ENCODE measurements at places on chromosomes 5 and 9. TPM values are rescaled to one million over a fixed set of nuclear protein-coding genes. Genes with fewer than 3 reads are reported as not detected.

Gene FRMPD1
- not detected for total RNA-seq

Gene RELL2
- 20.9 TPM for total RNA-seq

Gene PCDHGA10
- total RNA-seq = 0.05 TPM

Gene FREM1
- not detected for total RNA-seq

Gene CD72
- total RNA-seq = 4.5 TPM

Gene ADAMTS2
- not detected for total RNA-seq

Gene ANKRD33B
- total RNA-seq = 2.5 TPM

Gene ZNF454
- not detected for total RNA-seq

Gene GIN1
- 13.0 TPM for total RNA-seq

GRCh38 chr5:81151546-81151945 is 81.6 kb upstream of the CKMT2 start:
- no peak overlapping the region for H3K4me3 ChIP-seq
- peaks cover 42% of the 10 kb centered on the region for H3K36me3 ChIP-seq
- no peak overlapping the region for H3K27ac ChIP-seq
- H3K27me3 ChIP-seq = no peaks in the 10 kb centered on the region

GRCh38 chr5:125422342-125422741 is 675.9 kb upstream of the ZNF608 start:
- H3K36me3 ChIP-seq = no peaks in the 10 kb centered on the region
- H3K4me1 ChIP-seq = no peaks in the 10 kb centered on the region
- no peak for DNase-seq
- no peak overlapping the region for H3K27ac ChIP-seq
- H3K4me3 ChIP-seq = no peak overlapping the region

DNA sequence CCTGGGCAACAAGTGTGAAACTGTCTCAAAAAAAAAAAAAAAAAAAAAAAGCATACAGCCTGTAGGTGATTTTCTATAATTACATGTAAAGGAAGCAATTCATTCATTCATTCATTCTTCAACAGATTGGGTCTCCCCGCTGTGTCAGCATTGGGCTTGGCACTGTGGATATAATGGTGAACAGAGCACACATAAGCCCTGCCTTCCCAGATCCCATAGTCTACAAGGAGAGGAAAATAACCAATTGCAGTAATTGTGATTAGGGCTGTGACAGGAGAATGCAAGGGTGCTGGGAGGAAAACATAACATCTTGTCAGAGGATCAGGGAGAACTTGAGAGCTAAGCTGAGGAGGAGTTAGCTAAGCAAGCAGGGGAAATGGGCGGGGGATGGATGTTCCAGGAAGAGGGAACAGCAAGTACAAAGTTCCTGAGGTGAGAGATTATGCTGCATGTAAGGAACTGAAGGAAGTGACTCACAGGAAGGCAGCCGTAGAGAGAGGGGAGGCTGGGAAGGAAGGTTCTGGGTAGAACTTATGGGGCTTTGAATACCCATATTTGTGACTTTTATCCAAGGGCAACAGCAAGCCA is 24.0 kb upstream of the KLF9 start:
- peak; percentile 50 for DNase-seq
- no peak overlapping the region for H3K27ac ChIP-seq
- no peak overlapping the region for H3K4me3 ChIP-seq
- no peaks in the 10 kb centered on the region for H3K27me3 ChIP-seq
- H3K36me3 ChIP-seq = no peaks in the 10 kb centered on the region
- H3K4me1 ChIP-seq = peaks cover 16% of the 10 kb centered on the region

- no peak for DNase-seq
- no peaks in the 10 kb centered on the region for H3K27me3 ChIP-seq
- no peaks in the 10 kb centered on the region for H3K4me1 ChIP-seq
- no peaks in the 10 kb centered on the region for H3K36me3 ChIP-seq
Observed at GRCh38 chr9:8655071-8655470, 855.5 kb upstream of the DMAC1 start.

GRCh38 chr9:128428644-128429512 is 8.2 kb downstream of the CERCAM start:
- H3K36me3 ChIP-seq = no peaks in the 10 kb centered on the region
- DNase-seq = no peak
- no peaks in the 10 kb centered on the region for H3K27me3 ChIP-seq

GRCh38 chr9:115192280-115192679 is 74.3 kb upstream of the TNC start:
- no peak overlapping the region for H3K27ac ChIP-seq
- no peak for DNase-seq
- H3K27me3 ChIP-seq = peaks cover 31% of the 10 kb centered on the region
- H3K4me1 ChIP-seq = no peaks in the 10 kb centered on the region

GRCh38 chr9:7402334-7403027 is 397.1 kb downstream of the DMAC1 start:
- DNase-seq = no peak
- H3K27me3 ChIP-seq = peaks cover 24% of the 10 kb centered on the region
- no peaks in the 10 kb centered on the region for H3K36me3 ChIP-seq
- no peak overlapping the region for H3K27ac ChIP-seq
- peaks cover 6% of the 10 kb centered on the region for H3K4me1 ChIP-seq

DNA sequence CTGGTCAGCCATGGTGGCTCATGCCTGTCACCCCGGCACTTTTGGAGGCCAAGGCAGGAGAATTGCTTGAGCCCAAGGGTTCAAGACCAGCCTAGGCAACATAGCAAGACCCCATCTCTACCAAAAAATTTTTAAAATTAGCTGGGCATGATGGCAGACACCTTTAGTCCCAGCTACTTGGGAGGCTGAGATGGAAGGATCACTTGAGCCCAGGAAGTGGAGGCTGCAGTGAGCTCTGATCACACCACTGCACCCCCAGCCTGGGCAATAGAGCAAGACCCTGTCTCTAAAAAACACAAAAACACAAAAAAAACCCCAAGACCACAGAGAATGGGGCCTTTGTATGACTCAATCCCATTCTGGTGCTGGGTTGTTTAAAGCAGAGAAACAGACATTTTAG is 44.0 kb downstream of the MED27 start:
- no peaks in the 10 kb centered on the region for H3K27me3 ChIP-seq
- no peak for DNase-seq

DNA sequence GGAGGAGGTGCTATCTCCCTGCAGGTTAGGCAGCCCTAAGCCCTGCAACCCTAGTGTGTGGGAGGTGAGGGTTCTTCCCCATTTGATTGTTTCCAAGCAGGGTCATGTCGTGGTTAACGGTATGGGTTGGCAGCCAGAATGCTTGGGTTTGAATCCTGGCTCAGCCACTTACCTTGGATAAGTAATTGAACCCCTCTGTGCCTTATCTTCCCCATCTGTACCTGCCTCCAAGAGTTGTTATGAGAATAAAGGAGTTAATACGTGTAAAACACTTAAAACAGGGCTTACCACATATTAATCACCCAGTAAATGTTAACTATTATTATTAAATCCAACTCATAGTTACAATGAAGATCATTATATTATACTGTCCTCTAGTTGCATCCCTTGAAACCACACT is 52.2 kb upstream of the SPATA31E1 start:
- no peaks in the 10 kb centered on the region for H3K27me3 ChIP-seq
- H3K27ac ChIP-seq = no peak overlapping the region
- H3K36me3 ChIP-seq = no peaks in the 10 kb centered on the region
- no peak overlapping the region for H3K4me3 ChIP-seq

DNA sequence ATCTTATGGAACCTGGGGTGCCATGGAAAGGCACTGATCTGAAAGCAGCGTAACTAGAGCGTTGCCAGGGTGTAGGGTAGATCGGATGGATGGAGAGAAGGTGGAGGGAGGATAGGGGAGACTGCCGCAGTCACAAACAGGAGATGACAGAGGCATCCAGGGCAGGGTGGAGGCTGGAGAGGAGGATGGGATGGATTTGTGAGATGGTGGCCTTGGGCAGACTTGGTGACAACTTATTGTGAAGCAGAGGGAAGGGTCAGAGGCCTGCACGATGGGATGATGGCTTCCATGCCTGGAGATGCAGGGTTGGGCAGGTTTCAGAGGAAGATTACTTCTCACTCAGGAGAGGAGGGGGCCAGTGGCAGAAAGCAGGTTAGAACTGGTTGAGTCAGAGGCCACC is 2.4 kb downstream of the GLIPR2 start:
- H3K4me1 ChIP-seq = peaks cover 66% of the 10 kb centered on the region
- H3K36me3 ChIP-seq = no peaks in the 10 kb centered on the region
- H3K4me3 ChIP-seq = no peak overlapping the region
- no peaks in the 10 kb centered on the region for H3K27me3 ChIP-seq

GRCh38 chr9:70921136-70921535 is 200.3 kb downstream of the TRPM3 start:
- no peak overlapping the region for H3K27ac ChIP-seq
- H3K4me3 ChIP-seq = no peak overlapping the region
- DNase-seq = no peak
- H3K27me3 ChIP-seq = no peaks in the 10 kb centered on the region
- H3K36me3 ChIP-seq = no peaks in the 10 kb centered on the region

- no peak for DNase-seq
- H3K4me1 ChIP-seq = no peaks in the 10 kb centered on the region
- H3K4me3 ChIP-seq = no peak overlapping the region
- H3K27ac ChIP-seq = no peak overlapping the region
Observed at GRCh38 chr9:135053133-135053532, 34.3 kb upstream of the OLFM1 start.

DNA sequence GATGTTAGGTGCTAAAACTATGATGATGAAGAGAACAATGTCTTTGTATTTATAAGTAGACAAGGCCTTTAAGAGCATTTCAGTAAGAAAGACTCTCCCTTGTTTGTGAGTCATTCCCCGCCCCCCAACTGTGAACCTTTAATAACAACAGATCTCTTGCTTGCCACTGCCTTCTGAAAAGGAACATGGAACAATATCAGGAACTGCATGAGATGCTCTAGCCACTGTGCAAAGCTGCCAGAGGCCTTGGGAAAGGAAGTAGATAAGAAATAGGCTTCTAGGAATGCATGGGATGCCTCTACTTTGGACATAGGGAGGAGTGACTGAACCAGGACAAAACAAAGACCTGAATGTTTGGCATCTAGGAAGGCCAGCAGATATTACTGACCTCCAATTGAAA is 296.1 kb upstream of the MPDZ start:
- DNase-seq = no peak
- no peak overlapping the region for H3K4me3 ChIP-seq
- H3K27me3 ChIP-seq = no peaks in the 10 kb centered on the region
- H3K27ac ChIP-seq = no peak overlapping the region

GRCh38 chr5:101047181-101047580 is 144.1 kb upstream of the ST8SIA4 start:
- H3K36me3 ChIP-seq = no peaks in the 10 kb centered on the region
- DNase-seq = peak; percentile 5
- no peak overlapping the region for H3K4me3 ChIP-seq
- H3K27ac ChIP-seq = no peak overlapping the region
- H3K27me3 ChIP-seq = no peaks in the 10 kb centered on the region

GRCh38 chr9:9996259-9996658 is 616.5 kb downstream of the PTPRD start:
- H3K4me1 ChIP-seq = no peaks in the 10 kb centered on the region
- no peak overlapping the region for H3K4me3 ChIP-seq
- H3K27ac ChIP-seq = no peak overlapping the region
- no peaks in the 10 kb centered on the region for H3K36me3 ChIP-seq
- no peak for DNase-seq

DNA sequence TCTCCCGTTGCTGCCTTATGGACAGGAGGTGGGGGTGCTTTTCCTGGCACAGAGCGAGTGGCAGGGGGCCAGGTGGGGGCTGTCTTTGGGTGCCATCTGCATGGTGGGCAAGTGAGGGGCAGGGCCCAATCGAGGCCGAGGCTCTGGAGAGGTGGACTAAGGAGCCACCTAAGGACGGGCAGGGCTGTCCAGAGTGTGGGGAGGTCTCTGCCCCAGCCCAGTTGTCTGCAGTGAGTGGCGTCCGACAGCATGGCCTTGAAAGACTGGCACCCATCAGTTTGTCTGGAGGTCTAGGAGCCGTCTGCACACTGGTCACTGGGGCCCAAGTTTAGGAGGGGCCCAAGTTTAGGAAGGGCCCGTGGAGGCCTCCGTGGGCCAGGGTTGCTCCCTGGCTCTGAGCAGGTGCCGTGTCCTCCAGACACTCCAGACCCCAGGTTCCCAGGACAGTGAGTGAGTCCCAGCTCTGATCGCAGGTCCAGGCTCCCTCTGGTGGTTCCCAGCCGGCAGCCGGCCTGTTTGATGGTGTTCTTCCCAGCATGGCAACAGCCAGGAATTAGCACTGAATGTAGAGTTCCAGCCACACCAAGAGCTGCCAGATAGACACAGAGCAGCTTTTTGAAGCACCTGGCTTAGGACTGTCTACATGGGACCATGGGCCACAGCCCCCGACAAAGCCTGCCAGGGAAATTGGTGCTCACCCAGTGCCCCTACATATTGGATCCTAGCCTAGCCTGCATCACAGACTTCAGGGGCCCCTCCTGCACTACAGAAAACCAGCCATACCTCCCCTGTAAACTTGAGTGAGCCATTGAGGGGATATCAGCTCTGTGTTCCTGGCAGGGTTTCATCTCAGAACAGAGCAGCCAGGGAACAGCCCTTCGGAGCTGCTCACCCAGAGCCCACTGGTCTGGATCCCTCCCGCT is 120.9 kb downstream of the WNK2 start:
- H3K36me3 ChIP-seq = no peaks in the 10 kb centered on the region
- no peaks in the 10 kb centered on the region for H3K4me1 ChIP-seq

DNA sequence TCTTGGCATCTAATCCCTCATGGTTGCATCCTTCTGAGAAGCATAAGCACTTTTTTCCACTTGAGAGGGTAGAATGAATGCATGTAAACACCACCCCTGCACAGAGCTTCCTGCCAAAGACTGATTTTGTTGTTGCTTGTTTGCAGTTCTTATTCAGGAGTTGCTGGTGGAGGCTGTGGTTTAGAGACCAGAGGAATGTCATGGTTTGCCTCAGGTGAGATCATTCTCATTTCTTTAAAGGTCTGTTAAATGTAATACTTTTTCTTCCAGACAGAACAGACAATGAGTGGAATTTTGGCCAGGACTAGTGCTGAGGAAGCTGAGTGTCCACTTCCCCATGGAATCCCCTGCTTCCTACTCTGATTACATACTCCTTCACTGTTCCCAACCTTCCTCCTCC is 3.2 kb upstream of the TNC start:
- H3K27ac ChIP-seq = no peak overlapping the region
- no peaks in the 10 kb centered on the region for H3K36me3 ChIP-seq
- peaks cover 66% of the 10 kb centered on the region for H3K27me3 ChIP-seq

GRCh38 chr9:211036-211435 is 3.6 kb upstream of the DOCK8 start:
- H3K4me3 ChIP-seq = no peak overlapping the region
- H3K27ac ChIP-seq = no peak overlapping the region
- H3K36me3 ChIP-seq = no peaks in the 10 kb centered on the region
- no peak for DNase-seq

DNA sequence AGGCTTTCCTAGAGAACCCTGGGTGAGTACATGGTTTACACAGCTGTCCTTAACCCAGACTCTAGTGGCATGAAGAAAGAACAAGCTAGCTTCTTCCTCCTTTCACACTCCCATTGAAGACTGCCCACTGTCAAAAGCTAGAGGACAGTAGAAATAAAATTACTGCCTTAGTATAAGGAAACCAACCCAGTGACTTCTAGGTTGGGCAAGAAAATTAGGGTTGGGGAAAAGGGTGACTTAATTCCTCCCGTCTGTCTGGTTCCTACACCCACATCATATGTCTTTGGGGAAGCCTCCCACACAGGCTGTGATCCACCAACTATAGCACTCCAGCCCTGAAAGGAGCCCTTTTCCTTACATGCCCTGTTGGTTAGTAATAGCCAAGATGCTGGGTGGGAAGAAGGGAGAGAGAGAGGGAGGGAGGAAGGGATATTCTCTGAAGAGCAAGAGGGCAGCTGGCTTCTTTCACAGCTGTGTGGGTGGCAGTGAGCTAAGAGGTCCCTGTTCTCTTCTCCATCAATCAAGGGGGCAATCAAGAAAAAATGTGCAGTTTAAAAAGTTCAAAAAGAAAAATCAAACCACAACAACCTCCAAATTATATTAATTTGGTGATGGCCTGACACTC is 21.7 kb downstream of the HBEGF start:
- no peaks in the 10 kb centered on the region for H3K27me3 ChIP-seq
- DNase-seq = no peak
- no peaks in the 10 kb centered on the region for H3K36me3 ChIP-seq
- H3K4me1 ChIP-seq = peaks cover 7% of the 10 kb centered on the region
- H3K27ac ChIP-seq = no peak overlapping the region
- H3K4me3 ChIP-seq = no peak overlapping the region

Data from activated naive CD4-positive, alpha-beta T cell treated with anti-CD3 and anti-CD28 coated beads for 36 hours (primary cell).